ENCODE measurements at places on chromosomes 5 and 9.

DNA sequence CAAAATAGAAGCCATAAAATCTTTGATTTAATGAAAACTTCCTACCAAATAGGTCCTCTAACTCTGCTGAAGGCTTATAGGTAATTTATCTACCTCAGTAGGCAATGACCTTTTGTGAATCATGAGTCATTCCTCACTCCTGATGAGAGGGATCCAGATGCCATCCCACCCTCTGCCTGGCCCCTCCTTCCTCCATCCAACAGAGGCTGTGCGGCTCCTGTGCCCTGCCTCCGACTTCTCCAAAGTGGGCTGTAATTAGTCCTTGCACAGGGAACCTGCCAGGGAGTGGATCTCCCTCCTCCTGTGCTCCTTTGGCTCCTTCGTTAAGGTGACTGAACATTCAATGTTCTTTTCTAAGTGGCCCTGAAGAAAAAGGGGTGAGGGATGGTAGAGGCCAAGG lies 213.9 kb upstream of the TBCA start:
- no peak for DNase-seq

DNA sequence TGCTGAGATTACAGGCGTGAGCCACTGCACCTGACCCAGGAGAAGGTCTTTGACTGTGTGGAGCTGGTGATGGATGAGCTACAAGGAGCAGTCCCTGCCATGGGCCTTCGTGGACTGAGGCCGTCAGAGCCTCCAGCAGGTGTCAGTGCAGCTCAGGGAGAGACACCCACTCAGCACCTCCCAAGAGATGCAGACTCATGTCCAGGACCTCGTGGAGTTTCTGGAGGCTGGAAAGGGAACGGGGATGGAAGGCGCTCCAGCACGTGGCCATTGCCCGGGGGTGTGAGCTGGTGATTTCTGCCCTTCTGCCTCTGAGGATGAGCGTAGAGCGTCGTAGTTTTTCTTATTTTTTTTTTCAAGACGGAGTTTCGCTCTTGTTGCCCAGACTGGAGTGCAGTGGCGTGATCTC lies 9.5 kb downstream of the TOR4A start:
- DNase-seq = peak; percentile 87

GRCh38 chr9:93155716-93156474 lies 21.8 kb upstream of the NINJ1 start:
- no peak for DNase-seq

DNA sequence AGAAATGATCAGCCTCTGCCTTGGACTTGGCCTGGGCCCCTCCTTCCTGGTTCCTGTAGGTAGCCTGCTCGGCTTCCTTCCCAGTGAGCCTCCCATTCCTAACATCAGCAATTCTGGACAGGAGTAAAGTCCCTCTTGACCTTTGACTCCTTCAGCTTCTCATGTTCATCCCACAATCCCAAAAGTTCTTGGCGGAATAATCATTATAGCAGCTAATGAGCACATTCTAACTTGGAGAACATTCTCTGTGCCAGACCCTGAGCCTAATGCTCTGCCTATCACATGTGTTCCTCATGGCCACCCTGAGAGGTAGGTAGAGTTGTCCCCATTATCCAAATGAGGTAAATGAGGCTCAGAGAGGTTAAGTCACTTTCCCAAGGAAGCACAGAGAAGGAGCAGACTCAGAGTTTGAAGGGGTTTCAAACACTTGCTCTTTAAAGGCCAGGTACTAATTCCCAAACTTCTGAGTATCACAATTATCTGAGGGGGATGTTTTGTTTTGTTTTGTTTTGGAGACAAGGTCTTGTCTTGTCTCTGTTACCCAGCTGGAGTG lies 21.2 kb downstream of the SWI5 start:
- DNase-seq = no peak

- DNase-seq = no peak
Observed at GRCh38 chr5:90366948-90367347, 42.6 kb downstream of the CETN3 start.

- DNase-seq = no peak
Observed at GRCh38 chr9:78133751-78134150, 102.1 kb upstream of the CEP78 start.

GRCh38 chr5:63959177-63959982 lies 2.9 kb downstream of the HTR1A start:
- no peak for DNase-seq

- DNase-seq = no peak
Observed at GRCh38 chr5:120101771-120102170, 362.3 kb upstream of the PRR16 start.

DNA sequence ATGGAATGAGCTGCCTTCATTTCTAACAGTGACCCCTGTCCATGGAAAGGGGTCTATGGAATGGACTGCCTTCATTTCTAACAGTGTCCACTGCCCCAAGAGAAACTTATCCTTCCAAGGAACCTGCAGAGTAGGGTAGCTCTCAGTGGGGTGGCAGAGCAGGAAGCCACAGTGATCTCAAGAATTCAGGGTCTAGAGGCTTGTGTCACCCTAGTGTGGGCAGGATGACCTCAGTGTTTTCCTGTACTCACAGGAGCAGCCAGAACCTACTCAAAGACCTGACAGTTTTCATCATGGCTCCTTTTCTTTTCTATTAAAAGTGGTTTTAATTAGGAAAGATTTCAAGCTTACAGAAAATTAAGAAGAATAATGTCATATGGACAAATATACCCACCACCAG lies 27.5 kb downstream of the SEC61B start:
- no peak for DNase-seq

DNA sequence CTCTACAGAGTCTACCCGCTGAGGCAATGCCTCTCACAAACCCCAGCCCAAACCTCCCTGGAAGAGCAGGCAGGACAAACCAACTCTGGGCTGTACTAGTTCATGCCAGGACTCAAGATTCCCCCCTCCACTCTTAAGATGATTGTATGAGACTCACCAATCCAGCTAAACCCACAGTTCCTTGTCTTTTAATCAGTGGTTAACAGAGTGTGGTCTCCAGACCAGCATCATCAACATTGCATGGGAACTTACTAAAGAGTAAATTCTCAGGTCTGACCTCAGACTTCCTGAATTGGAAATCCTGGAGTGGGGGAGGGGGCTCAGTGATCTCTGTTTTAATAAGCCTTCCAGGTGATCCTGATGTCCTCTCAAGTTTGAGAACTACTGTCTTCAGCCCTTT lies 240.9 kb downstream of the GAS1 start:
- DNase-seq = no peak

DNA sequence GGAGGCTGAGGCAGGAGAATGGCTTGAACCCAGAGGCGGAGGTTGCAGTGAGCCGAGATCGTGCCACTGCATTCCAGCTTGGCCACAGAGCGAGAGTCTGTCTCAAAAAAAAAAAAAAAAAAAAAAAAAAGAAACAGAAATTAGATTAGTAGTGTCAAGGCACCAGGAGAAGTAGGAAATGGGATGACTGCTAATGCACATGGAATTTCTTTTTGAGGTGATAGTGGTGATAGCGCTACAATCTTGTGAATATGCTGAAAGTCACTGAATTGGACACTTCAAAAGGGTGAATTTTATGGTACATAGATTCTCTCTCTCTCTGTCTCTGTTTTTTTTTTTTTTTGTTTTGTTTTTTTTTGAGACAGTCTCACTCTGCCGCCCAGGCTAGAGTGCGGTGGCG lies 42.1 kb upstream of the SUB1 start:
- no peak for DNase-seq

- DNase-seq = peak; percentile 12
Observed at GRCh38 chr5:62340392-62340791, 34.4 kb downstream of the KIF2A start.

DNA sequence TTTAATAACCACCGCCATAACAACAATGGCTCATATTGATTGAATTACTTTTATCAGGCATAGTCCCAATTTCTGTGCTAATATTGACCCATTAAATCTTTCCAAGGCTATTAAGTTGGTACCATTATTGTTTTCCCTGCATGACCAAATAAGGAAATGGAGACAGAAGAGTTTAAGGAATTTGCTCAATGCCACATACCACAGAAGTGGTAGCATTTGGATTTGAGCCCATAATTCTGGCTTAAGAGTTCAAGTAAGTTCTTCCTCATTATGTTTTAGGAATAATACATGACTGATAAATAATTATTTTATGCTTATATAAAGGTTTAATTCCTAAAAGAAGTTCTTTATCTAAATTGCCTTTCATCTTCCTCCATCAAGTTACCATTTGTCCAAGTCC lies 43.4 kb upstream of the HAPLN1 start:
- no peak for DNase-seq

DNA sequence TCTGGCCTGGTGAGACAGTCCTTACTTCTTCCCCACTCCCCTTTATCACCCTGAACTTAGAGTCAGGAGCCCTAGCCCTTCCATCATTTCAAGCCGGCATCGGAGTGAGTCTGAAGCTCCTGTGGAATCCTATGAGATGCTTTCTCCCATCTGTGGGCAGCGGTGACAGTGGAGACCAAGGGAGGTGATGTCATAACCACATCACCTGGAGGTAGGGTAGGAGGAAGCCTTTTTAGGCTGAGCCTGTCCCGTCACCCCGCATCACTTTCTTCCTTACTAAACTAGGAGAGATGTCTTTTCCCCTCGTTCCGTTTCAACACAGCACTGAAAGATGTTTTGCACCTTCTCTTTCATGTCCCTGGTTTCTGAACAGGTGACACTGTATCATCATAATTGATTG lies 124.1 kb upstream of the WWC1 start:
- no peak for DNase-seq

- DNase-seq = no peak
Observed at GRCh38 chr9:101462558-101462957, 27.0 kb upstream of the ALDOB start.

- no peak for DNase-seq
Observed at GRCh38 chr9:21504113-21504512, 22.0 kb upstream of the IFNE start.

DNA sequence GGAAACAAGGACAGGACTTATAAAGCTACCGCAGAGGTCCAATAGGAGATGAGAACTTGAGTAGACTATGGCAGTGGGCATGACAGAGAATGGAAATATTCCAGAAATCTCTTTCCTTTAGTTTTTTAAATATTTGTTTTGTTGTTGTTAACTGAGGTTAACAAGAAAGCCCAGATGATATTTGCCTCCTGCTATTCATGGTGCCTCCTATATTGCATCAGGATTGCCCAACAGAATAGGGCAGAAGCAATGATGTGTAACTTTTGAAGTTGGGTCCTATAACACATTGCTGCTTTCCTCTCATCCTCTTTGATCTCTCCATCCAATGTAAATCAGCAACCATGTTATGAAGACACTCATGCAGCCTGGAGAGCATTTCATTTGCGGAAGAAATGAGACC lies 42.8 kb downstream of the PDE4D start:
- no peak for DNase-seq

DNA sequence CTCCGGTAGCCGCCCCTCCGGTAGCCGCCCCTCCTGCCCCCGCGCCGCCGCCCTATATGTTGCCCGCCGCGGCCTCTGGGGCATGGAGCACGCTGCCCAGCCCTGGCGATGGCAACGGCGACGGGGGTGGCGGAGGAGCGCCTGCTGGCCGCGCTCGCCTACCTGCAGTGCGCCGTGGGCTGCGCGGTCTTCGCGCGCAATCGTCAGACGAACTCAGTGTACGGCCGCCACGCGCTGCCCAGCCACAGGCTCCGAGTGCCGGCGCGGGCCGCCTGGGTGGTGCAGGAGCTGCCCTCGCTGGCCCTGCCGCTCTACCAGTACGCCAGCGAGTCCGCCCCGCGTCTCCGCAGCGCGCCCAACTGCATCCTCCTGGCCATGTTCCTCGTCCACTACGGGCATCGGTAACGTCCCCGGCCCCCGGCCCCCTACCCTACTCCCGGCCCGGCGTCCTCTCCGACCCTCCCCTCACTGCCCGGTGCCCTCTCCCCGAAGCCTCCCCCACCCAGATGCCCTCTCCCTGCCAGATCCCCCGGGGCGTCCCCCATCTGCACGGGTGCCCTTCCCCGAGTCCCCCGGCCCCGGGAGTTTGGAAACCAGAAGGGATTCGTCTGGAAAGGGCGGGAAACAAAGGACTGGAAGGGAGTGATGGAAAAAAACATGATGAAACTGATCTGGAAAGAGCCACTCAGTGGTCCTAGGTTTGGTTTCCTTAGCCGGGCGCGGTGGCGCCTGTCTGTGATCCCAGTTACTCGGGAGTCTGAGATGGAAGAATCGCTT lies 417 bp downstream of the SRD5A1 start:
- DNase-seq = peak; percentile 13

GRCh38 chr9:38106488-38106887 lies 37.5 kb upstream of the SHB start:
- DNase-seq = no peak

DNA sequence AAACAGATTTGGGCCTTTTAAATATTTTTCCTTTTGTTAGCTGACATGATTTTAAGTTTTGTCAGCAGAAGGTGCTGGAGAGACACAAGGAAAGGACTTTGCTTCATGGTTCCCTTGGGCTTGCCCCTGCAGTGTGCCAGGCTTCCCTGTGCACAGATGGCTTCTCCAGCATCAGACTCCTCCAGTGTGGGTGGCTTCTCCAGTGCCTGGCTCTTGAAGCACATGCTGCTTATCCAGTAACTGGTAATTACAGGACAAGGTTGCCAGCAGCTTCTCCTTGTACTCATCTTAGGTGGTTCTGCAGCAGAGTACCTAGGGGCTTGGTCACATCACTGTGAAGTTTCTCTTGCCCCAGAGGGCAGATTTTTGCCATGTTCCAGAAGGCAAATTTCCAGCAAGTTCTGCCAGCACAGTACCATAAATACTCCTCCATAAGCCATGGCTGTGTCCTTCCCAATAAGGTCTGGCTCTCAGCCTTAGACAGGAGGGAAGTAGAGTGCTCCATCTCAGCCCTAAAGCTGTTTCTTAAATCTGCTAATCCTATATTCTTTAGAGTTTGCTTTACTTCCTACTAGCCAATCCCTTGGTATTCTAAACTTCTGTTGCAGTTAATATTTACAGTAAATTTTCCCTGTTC lies 62.4 kb downstream of the PJA2 start:
- no peak for DNase-seq

DNA sequence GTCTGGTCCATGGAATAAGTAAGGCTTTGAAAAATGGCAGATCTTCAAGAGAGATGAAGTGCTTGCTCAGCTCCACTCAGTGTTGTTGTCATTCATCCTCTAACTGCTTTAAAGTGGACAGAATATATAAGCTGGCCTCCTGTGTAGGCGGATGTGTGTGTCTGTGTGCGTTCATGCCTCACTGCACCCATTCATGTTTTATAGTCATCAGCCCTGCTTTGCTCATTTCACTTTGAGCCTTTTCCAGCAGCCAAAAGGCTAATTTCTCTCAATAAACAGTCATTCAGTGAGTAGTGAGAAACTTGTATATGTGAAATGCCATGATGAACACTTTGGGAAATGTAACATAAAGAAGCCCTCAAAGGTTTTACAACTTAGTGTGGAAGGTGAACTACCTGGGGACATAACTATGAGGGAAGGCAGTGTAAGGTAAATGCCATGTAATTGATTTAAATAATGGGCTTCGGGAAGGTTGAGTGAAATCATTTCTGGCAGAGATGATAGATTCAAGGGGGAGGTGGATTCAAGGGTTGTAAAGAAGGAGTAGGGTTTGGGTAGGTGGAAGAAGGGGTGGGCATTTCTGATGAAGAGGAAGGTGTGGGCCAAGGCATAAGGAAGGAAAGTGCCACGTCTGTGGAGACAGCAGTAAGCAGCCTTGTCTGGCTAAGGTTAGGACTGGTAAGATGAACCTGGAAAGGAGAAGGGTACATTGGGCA lies 15.7 kb downstream of the TTC23L start:
- DNase-seq = no peak
